Bronchial smooth muscle cell (primary cell): ENCODE measurements at places on chromosomes 3 and 15. TPM values are rescaled to one million over a fixed set of nuclear protein-coding genes. Genes with fewer than 3 reads are reported as not detected.

The GOLGA8T gene
- total RNA-seq: under 0.01 and 0.17 TPM in 2 replicates

The HCN4 gene
- under 0.01 TPM in 1 of 2 replicates, not detected in the other for total RNA-seq

The NR2F2 gene
- 8.3 and 13.2 TPM in 2 replicates for total RNA-seq

The ROPN1B gene
- total RNA-seq: not detected in 2 replicates

The HCLS1 gene
- total RNA-seq: 0.63 TPM in 1 of 2 replicates, not detected in the other

The TUSC7 gene
- under 0.01 TPM in 1 of 2 replicates, not detected in the other for total RNA-seq

The GRM7 gene
- total RNA-seq: not detected in 2 replicates

The CTXN2 gene
- total RNA-seq: not detected in 2 replicates

The HAUS2 gene
- 10.0 and 16.1 TPM in 2 replicates for total RNA-seq

The EPM2AIP1 gene
- 10.1 and 16.7 TPM in 2 replicates for total RNA-seq

The KNSTRN gene
- 12.9 and 15.0 TPM in 2 replicates for total RNA-seq

The TM6SF1 gene
- 1.9 and 2.0 TPM in 2 replicates for total RNA-seq

The TEX55 gene
- not detected in 2 replicates for total RNA-seq
